BJ (cell line): ENCODE measurements at places on chromosomes 7 and 10.

- DNase-seq: no peak
Observed at GRCh38 chr10:73614720-73615119, 23.6 kb upstream of the USP54 start.

DNA sequence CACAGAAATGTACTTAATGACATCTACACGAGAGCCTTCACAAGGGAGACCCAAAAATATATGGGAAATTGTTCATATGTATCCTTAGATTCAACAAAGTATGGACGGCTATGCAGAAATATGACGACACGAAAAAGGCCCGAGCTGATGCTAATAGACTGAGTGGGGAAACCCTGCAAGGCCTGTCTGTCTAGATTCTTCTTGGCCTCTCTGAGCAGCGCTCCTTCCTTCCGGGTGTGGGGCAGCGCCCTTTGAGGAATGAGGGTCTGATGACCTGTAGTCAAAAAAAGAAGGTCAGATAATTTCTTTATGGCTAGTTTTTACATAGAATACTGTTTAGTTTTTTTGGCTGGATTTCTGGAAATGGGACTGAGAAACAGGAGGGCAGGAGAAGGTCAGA lies 192.8 kb upstream of the AKR1E2 start:
- no peak for DNase-seq

DNA sequence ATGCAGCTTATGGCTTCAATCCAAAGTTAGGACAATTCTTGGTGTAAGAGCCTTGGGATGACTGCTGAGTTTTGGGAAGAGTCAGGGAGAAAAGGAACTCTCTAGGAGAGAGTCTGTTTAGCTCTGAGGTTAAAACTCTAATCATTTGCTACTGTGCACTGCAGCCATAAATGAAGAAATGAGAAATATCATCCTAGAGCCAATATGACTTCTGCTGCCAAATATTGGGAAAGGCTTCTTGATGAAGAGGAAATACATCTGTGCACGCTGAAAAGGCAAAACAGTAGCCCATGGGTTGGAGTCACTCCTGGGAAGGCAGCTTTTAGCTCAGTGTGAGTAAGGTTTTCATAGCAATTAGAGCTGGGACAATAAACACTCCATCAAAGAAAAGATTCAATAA lies 308.8 kb downstream of the SFMBT2 start:
- no peak for DNase-seq

DNA sequence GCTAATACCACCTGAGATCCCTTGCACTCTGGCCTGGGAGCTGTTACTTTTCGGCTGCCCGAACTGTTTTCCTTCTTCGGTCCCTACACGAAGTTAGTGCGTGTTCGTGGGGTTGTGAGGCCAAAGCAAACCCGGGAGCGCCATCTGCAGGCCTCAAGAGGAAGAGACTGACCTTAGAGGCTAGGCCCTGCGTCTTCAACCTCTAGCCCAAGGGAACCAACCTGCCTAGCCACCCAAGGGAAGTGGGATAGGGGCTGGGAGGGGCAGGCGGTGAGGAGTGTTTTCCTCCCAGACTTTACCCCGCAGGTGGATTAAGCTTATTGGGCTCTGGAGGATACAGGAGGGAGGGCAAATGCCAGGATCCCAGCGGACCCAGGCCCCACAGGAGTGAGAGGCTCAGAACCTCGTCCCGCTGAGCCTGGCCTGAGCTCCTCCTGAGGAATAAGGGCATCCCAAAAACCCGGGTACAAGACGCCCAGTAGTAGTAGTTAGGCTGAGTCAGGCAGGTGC lies 1.7 kb upstream of the PAX2 start:
- no peak for DNase-seq

- DNase-seq: no peak
Observed at GRCh38 chr10:59181668-59182067, 5.2 kb downstream of the PHYHIPL start.

DNA sequence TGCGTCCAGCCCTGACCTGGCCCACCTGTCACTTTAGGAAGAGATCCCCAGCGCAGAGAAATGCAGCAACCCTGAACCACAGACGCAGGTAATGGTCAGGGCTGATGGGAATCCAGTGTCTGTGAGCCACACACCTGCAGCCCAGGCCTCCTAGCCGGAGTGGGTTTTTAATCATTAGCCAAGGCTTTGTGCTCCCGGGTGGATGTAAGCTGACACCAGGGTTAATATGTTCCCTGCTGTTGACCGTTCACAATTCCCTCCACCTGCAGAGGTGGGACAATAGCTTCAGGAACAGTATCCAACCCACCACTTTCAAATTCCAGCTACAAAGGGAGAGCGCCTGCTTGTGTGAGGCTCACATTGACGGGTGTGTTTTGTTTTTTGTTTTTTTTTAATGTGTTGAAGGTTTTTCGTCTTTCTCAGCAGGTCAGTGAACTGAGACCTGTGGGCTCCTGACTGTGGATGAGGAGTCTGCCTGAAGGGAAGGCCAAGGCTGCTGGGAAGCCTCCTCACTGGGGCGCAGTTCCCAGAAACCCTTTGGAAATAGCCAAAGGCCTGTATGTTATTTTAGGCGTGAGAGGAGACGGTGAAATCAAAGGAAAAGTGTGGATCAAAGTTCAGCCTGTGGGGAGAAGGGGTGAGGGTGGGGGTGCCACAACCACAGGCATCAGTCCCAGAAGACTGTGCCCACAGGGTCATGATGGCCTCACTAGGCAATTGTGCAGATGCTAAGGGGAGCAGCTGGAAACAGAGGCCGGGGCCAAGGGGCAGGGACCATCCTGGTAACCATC lies 111.1 kb downstream of the TNS3 start:
- DNase-seq: no peak

- DNase-seq: no peak
Observed at GRCh38 chr10:48507933-48508790, 96.7 kb downstream of the ARHGAP22 start.

DNA sequence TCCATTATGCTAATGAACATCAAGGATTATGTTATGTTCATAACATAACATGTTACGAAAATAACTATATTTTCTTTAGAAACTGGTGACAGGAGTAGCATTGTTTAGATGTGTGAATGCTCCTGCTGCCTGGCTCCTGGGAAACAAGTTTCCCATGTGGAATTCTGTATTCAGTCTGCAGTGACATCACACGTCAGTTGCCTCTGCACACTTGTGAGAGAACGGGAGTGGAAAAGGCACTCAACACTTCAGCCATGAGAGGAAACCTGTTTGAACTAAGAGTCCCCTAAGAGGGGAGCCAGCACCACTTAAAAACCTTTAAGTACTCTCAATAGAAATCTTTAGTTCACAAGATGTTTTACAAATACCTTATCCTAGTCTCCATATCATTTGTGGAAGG lies 140.3 kb upstream of the FAM20C start:
- DNase-seq: no peak

DNA sequence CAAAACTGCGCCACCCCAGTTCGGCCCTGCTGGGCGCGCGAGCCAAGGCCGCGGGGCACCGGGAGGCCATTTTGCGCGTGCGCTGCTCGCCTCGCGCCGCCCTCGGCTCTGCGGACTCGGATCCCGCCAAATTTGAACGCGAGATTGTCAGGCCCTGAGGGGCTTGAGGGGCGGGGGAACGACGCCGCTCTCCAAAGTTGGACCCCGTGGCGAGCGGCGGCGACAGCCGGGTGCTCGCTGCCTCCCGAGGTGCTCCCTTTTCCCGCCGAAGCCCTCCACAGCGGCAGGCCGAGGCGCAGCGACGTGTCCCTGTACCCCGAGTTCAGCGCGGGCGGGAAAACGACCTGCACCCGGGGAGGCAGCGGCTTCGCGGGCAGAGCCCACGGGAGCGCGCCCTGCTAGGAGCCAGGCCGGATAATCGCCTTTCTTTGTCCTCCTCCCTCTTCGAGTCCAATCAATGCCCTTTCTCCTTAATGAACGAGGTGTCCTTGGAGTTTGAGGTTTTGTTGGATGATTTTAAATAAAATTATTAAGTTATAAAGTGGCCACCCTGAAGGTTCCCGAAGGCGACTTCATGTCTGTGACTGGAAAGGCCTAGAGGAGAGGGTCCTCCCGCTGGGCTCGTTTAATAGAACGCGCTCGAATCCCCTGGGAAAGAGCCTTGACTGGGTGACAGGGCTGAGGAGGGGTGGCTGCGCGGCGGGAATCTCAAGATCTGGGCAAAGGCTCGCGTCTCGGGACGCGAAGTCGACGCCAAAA lies 10.7 kb upstream of the SPAG6 start:
- no peak for DNase-seq

- DNase-seq: no peak
Observed at GRCh38 chr7:24851786-24852185, 94.5 kb upstream of the GSDME start.

DNA sequence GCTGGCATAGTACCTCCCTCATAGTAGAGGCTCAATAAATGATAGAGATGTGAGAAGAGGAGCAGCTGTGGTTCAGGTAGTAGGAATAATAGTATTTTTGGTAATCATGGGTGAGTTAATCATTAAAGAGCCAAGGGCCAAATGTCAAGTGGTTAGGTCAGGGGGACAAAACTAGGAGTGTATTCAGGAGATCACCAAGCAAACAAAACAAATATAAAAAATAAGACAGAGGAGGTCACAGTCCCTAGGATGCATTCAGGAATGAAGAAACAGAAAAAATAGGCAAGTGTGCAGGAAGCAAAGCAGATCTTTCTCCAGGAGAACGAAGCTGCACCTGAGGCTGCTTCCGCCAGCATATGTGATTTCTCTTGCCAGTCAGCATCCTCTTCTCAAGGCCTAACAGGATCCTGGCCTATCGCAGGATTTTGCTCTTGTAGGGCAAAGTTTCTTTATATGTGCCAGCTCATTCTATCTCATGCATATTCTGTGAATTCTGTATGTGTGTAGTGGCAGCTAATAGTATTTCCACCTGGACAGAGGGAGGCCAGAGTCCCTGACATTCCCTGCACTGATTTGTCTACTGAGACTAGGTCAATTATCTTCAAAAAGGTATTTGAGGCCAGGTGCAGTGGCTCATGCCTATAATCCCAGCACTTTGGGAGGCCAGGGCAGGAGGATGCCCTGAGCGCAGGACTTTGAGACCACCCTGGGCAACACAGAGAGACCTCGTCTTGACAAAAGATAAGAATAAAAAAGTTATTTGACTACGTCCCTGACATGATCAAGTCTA lies 82.7 kb downstream of the AKR1D1 start:
- DNase-seq: no peak

DNA sequence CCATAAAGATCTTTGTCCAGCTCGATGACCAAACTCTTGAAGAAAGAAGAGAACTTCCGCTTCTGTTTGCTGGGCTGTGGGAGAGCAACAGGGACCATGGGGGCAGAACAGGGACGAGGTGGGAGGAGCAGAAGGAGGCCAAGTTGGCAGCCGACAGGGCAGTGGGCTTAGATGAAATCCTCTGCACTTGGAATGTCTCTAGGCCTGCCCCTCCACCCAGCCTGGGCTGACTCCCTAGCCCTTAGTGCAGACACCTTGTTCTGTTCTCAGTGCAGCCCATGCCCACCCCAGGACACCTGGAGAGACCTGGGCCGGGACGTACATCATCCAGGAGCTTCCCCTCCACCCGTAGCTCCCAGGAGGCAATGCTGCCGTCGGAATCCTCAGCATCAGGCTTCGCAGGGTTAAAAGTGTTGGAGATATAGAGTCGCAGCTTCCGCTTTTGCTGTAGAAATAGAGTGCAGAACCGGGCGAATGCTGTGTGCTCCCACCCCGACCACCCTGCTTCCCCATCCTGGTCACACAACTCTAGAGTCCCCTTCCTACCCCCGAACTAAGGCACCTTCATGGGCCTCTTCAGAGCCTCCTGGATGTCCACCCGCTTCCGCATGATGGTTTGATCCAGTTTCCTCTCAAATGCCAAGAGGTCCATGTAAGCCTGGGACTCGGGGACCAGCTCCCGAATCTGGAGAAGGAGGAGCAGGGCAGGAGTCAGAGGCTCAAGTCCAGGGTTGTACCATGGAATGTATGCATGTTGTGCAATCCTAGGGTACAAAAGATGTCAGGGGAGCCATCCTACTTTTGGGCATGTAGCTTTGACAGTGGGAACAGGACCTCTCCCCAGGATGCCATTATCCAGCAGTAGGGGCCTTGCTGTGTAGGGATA lies 6.1 kb downstream of the SMARCD3 start:
- DNase-seq: no peak

GRCh38 chr7:143978585-143978984 lies 21.5 kb upstream of the OR6B1 start:
- no peak for DNase-seq

DNA sequence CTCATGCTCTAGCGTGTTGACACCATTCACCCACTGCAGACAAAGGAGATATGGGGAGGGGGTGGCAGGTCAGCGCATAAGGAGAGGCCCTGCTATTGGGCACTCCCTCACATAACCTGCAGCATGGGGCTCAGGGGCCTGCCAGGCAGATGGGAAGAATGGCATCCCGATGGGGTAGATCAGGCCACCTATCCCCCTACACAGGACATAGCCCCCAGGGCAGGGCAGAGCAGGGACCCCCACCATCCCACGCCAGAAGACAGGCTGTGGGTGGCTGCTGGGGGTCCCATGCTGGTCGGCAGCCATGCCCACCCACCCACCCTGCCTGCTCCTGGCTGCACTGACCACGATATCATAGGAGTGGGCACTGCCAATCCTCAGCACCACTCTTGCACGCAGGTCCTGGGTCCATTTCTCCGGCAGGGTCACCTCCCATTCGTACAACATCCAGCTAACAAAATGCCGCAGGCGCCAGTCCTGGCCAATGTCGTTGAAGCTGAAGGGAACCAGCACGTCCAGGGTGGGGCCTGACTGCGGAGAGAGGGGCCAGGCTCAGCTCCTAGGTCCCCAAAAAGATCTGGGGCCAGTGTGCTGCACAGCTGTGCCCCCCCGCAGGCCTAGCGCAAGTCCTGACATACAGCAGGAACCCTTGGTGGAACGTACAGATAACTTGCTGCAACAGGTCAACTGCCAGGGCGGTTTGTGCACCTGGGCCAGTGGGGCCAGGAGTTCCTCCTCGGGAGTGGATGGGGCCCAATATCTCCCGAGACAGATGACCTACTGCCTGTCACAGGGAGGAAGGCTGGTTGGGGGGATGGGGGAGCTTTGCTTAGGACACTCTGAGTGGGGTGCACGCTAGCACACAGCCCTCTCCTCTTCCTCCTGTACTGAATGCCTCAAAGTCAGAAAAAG lies 45.9 kb upstream of the ZNF479 start:
- DNase-seq: no peak

GRCh38 chr10:1715821-1716220 lies 21.5 kb downstream of the ADARB2 start:
- no peak for DNase-seq

DNA sequence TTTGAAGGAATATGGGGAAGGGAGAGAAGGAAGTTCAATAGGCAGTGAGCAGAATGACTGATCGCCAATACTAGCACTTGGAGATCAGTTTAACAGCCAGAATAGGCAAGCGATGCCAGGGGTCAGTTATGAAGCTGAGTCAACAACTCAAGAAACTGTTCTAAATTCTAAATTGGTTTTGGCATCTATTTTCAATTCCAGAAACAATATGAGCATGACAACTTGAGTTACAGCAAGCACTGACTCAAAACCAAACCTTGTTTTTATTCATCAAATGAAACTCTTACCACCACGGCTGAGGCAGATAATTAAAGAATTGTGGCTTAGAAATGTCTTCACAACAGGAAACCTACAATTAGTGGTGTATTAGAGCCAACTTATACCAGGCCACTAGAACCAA lies 180.5 kb upstream of the ASAH2 start:
- no peak for DNase-seq

- DNase-seq: no peak
Observed at GRCh38 chr7:66379542-66380160, 174.5 kb downstream of the TPST1 start.

GRCh38 chr10:28872587-28873165 lies 195.4 kb downstream of the BAMBI start:
- no peak for DNase-seq
